Left colon (tissue), 2 donors: ENCODE measurements at places on chromosomes 6 and 20. TPM values are rescaled to one million over a fixed set of nuclear protein-coding genes. Genes with fewer than 3 reads are reported as not detected.

The OTOR gene
- not detected for total RNA-seq

The PAQR8 gene
- 152 TPM for total RNA-seq

The PDYN gene
- total RNA-seq = not detected

DNA sequence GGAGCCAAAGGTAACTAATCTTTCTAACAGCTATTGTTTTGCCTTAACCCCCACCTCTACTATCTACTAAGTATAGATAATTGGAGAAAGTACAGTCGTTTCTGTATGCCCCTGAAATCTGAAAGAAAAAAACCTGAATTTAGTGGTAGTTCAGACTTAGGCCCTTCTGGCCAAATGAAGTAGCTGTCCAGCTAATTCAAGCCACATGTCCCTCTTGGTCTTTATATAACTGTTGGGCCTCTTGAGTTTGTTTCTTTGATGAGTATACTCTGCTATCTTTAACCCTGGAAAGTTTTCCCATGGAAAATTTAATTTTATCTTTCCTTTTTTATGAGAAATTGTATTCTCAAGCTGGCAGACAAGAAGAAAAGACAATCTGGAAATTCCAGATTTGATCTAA lies 73.0 kb upstream of the FAM8A1 start:
- DNase-seq = no peak

DNA sequence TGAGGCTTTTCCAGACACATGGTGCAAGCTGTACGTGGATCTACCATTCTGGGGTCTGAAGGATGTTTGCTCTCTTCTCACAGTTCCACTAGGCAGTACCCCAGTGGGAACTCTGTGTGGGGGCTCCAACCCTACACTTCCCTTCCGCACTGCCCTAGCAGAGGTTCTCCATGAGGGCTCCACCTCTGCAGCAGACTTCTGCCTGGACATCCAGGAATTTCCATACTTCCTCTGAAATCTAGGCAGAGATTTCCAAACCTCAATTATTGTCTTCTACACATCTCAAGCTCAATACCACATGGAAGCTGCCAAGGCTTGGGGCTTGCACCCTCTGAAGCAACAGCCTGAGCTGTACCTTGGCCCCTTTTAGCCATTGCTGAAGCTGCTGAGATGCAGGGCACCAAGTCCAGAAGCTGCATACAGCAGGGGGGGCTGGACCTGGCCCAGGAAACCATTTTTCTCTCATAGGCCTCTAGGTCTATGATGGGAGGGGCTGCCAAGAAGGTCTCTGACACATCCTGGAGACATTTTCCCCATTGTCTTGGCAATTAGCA lies 11.6 kb downstream of the PDSS2 start:
- DNase-seq = no peak

The LST1 gene
- total RNA-seq = 5.8 TPM

DNA sequence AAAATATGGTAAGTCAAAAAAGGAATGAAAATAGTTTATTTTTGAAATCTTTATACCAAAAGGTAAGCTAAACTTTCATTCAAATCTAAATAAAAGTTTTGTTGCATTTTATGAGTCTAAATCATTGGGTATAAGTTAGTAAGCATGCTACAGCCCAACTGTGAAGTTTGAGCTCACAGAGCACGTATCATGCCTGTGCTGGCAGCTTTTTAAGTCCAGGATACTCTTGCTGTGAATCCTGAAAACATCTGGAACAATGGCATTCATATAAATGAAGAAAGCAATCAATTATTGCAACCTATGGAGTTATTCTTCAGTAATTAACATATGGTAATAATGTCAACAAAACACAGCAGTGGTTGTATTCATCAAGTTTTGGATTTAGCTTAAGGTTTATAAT lies 656.9 kb downstream of the RFPL4B start:
- no peak for DNase-seq

- no peak for DNase-seq
Observed at GRCh38 chr6:114389111-114389510, 46.3 kb upstream of the HS3ST5 start.

The FAM83C gene
- 0.20 TPM for total RNA-seq

GRCh38 chr20:49862607-49863200 lies 50.1 kb downstream of the SLC9A8 start:
- DNase-seq = no peak

DNA sequence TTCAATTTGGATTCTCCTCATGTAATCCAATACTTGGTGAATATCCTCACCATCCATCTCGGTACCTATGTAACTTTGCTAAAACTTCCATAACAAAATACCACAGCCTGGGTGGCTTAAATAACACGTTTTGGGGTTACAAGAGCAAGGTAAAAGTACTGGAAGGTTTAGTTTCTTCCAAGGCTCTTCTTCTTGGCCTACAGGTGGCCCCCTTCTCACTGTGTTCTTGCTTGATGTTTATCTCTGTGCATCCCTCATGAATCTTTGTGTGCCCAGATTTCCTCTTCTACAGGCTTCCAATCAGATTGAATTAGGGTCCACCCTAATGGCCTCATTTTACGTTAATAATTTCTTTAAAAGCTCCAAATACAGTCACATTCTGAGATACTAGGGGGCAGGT lies 163.3 kb upstream of the HCRTR2 start:
- no peak for DNase-seq

GRCh38 chr6:15534974-15535373 lies 127.9 kb downstream of the DTNBP1 start:
- DNase-seq = no peak

GRCh38 chr6:9204171-9204570 lies 768.8 kb upstream of the SLC35B3 start:
- no peak for DNase-seq

DNA sequence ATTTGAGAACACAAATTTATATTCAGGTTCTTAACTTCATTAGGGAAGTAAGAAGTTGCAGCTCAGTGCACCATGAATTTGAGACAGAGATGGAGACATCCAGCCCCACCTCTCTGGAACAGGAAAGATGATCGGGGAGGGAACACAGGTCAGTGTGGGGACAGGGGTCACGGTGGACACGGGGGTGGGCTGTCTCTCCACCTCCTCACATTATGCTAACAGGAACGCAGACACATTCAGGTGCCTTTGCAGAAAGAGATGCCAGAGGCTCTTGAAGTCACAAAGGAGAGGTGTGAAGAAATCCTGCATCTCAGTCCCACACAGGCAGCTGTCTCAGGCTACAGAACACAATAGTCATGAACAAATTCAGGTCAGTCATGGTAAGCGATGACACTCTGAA lies 3.1 kb downstream of the HLA-C start:
- DNase-seq = no peak

The BNIP5 gene
- total RNA-seq = 11.4 TPM

DNA sequence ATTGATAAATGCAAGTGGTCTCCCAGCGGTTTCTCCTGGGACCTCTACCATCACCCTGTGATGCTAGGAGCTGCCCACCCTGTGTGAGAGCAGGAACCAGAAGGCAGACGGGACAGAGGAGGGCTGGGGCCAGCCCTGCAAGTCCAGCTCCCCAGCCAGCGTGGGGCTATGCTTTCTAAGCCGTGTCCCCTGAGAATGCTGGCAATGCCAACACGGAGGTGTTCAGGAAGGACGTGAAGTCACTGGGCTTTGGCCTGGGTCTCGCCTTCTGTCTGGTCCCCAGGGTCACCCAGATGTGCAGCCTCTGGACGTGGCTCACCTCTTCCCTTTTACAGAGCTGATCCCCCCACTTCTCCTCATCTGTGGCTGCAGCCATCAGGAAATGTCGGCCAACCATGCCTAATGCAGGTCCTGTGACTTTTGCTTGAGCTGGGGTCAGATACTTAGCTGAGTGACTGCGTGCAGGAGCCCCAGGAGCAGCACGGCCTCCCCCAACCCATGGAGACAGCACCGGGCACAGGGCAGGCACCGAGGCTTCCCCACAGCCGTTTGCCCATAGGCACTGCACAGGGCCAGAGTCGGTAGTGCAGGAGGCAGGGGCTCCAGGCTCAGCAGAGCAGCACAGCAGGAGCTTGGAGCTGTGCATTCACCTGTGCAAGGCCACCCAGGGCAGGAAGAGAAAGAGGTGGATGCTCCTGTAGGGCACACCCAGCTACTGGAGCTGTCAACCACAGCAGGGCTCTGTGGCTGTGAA lies 66.2 kb downstream of the GNAS-AS1 start:
- DNase-seq = no peak

The CST2 gene
- not detected for total RNA-seq

DNA sequence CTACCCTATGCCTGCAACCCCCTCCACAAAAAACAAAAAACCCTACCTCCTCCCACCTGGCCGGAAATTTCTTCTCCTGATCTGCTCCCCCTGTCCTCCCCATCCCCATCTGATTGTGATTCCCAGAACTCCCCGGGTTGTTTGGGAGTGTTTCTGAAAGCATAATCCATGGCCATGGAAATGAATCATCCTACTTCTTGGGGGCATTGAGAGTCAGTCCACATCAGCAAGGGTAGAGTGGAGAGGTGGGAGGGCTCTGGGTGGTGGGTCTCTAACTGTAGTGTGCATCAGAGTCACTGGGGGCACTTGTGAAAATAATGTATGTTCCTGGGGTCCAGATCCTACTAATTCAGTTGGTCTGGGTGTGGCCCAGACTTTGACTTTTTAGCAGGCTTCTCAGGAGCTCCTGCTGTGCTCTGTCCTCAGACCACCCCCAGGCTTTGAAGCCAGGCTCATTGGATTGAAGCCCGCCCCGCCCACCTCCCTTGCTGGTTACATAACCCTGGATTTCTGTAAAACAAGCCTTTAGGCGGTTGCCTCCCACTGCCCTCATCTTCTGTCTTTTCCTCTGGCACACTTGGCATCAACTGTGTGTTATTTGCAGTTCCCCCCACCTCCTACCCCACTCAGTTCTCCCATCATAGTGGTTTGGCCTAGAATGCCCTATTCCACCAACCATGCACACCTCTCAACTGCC lies 10.5 kb downstream of the PIGT start:
- DNase-seq = no peak

The FOXS1 gene
- 0.52 TPM for total RNA-seq

The TRIM40 gene
- total RNA-seq = 13.2 TPM

GRCh38 chr6:108902382-108902792 lies 54.2 kb downstream of the ARMC2 start:
- DNase-seq = no peak
